Glomerular endothelial cell (primary cell): ENCODE measurements at places on chromosomes 16 and 17. TPM values are rescaled to one million over a fixed set of nuclear protein-coding genes. Genes with fewer than 3 reads are reported as not detected.

Gene SLC25A11
- 47.3 and 52.1 TPM in 2 replicates for total RNA-seq

Gene HOXB2
- total RNA-seq: 16.6 and 39.7 TPM in 2 replicates

Gene MYH13
- not detected in 2 replicates for total RNA-seq

DNA sequence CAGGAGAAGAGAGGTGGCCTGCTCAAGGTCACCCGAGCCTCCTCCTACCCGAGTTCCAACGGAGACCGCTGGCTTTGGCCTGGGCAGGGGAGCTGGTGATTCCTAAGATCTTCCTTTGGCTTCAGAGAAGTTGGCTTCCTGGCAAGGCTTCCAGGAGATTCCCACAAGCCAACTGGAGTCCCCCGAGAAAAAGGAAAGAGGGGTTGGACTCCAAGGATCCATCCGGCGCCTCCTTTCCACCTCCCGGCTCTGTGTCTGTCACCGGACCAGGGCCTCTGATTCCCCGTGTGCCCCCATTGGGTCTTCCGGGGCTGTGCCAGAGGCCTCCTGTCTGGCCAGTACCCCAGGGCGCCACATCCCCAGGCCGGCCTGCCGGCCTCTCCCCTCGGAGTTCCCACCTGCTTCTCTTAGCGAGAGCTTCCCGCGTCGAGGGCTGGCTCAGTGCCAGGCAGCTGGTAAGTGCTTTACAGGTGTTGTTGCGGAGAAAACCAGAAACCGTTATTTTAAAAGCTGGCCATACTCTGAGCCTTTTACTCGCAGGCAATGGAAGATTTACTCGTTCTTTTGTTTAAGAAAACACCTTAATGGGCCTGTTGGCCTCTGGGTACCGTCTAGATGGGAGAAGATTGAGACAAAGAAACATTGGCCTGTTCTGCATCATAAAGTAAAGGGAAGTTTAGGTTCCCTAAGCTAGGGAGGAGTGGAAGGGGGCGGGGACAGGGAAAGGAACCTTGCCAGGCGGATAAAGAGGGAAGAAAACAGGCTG is 258.4 kb upstream of the SDK2 start:
- no peak for DNase-seq

DNA sequence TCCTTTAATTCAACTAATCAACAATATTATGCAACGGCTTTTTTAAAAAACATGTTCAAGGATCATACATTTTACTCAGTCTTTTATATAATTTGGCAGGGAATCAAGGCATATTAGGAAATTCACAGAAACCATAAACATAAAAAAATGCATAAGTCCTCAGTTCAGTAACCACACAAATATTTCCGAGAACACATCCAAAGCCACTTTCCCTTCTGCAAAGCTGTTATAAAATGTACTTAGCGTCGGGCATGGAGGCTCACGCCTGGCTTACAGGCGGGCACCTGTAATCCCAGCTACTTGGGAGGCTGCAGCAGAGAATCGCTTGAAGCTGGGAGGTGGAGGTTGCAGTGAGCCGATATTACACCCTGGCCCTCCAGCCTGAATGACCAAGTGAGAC is 9.7 kb upstream of the ZC3H7A start:
- no peak for DNase-seq

Gene IGF2BP1
- 15.6 and 21.9 TPM in 2 replicates for total RNA-seq

DNA sequence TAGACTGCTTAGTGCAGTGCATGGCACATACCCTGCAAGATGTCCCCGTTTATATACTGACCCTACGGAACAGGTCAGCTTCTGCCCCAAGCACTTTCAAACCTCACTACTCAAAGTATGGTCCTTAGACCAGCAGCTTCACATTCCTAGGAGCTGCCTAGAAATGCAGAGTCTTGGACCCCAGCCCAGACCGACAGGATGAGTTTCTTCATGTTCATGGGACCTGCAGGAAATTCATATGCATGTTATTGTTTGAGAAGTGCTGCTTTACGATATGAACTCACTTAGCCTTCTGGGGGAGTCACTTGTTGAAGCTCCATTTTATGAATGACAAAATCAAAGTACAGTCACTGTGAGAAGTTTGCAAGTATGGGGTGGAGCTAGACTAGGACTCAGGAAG is 82.6 kb downstream of the DYNLRB2 start:
- DNase-seq: peak; percentile 41

GRCh38 chr16:89801800-89802199 is 14.6 kb downstream of the FANCA start:
- DNase-seq: no peak
